ENCODE measurements at places on chromosomes 4 and X.
A peak's percentile ranks its signal among the peaks of the same experiment; 100 is the strongest.

DNA sequence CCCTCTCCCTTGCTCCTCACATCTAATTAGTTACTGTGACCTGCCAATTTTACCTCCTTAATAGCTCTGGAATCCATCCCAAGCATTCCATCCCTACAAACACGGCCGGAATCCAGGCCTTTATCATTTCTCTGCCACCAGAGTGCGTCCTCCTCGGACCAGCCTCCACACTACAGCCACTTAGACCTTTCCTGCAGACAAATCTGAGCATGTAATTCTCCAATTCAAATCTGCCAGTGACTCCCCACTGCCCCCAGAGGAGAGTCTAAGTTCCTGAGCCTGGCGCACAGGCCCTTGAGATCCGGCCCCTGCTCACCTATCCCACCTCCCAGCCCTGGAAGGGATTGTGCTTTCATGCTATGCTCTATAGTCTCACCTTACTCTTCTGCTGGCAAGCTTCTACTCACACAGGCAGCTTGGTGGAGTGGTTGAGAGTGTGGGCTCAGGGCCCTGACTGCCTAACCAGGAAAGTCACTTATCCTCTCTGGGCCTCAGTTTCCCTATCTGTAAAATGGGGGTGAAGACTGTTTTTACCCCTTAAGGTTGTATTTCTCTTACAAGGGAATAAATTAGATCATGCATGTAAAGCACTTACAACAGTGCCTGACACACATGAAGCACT, 31.2 kb downstream of the PJA1 start:
- DNase-seq, result no peak

- peak; percentile 20 for DNase-seq
Measured at GRCh38 chrX:21996872-21997455, 35.2 kb upstream of the PHEX start.

DNA sequence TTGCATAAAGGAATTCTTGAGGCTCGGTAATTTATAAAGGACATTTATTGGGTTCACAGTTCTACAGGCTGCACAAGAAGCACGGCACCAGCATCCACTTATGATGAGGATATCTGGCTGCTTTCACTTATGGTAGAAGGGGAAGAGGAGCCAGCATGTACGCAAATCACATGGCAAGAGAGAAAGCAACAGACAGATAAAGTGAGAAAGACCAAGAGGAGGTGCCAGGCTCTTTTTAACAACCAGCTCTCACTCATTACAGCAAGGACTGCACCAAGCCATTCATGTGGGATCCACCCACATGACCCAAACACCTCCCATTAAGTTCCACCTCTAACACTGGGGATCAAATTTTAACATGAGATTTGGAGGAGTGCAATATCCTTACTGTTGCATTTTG, 1198.2 kb downstream of the ADGRL3 start:
- no peak for DNase-seq

- DNase-seq, result no peak
Measured at GRCh38 chr4:69032847-69033638, 63.2 kb upstream of the UGT2B7 start.

GRCh38 chr4:116229420-116229819, 856.0 kb downstream of the TRAM1L1 start:
- no peak for DNase-seq

DNA sequence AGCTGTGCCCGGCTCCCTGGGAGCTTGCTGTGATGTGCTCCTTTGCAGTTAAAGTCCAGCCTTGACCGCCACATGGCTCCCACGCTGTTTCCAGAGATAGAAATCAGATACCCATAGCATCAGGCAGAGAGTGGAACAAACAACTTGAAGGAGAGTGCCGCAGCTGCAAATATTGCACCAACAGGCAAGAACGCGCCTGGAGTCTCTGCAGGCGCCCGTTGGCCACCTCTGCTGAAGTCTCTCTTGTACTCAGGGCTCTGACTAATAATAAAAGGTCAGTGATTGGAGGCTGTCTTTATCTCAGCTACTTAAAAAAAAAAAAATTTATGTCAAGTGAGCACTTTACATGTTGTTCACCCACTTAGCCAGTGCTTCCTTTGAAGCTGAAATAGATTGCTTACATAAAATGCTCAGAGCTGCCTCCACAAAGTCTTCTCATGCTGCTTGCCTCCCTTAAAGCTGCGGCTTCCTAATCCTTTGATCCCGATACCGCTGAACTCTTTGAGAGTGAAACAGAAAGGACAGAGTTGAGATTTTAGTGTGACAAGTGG, 30.9 kb upstream of the TENM3 start:
- DNase-seq, result no peak
